Natural killer cell (primary cell): ENCODE measurements at places on chromosomes 13 and 19.

GRCh38 chr13:96958286-96958891 lies 35.9 kb downstream of the OXGR1 start:
- DNase-seq: peak; percentile 3

GRCh38 chr19:30556230-30556711 lies 184.1 kb downstream of the ZNF536 start:
- no peak for DNase-seq

GRCh38 chr19:17889609-17890214 lies 18.0 kb downstream of the SLC5A5 start:
- no peak for DNase-seq

DNA sequence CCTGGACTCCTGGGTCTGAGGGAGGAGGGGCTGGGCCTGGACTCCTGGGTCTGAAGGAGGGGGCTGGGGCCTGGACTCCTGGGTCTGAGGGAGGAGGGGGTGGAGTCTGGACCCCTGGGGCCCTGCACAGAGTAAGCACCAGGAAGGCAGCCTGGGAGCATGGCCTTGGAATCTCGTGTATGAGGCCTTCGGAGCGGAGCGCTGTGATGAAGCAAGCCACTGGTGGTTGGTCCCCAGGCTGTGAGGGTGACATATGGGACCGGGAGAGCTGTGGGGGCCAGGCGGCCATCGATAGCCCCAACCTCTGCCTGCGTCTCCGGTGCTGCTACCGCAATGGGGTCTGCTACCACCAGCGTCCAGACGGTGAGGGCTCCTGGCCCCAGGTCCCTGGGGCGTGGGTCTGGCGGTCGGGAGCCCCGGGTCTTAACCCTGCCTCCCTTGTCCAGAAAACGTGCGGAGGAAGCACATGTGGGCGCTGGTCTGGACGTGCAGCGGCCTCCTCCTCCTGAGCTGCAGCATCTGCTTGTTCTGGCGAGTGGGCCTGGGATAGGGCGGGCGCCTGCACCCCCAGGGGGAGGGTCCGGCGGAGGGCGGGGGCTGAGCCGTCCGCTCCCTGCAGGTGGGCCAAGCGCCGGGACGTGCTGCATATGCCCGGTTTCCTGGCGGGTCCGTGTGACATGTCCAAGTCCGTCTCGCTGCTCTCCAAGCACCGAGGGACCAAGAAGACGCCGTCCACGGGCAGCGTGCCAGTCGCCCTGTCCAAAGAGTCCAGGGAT lies 918 bp downstream of the TMEM190 start:
- no peak for DNase-seq
